ENCODE measurements at places on chromosomes 2 and 18.

DNA sequence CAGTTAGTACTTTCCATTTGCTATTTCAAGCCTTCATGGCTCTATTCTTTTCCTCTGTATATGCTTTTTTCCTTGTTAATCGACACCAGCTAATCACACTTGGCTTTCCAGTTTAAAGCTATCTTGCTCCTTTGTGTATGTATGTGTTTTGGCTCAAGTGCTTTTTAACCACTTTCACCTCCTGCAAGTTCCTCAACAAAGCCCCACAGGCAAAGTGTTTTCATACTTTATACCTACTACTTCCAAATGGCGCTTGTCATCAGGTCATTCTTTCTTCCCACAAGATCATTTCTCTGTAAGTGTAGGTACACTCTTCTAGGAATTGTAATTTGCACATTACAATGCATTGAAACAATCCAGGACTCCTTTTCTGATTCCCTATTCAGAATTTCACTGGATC lies 64.0 kb upstream of the FIGN start:
- DNase-seq = no peak

- no peak for DNase-seq
Observed at GRCh38 chr2:195251214-195251613, 405.8 kb upstream of the SLC39A10 start.

DNA sequence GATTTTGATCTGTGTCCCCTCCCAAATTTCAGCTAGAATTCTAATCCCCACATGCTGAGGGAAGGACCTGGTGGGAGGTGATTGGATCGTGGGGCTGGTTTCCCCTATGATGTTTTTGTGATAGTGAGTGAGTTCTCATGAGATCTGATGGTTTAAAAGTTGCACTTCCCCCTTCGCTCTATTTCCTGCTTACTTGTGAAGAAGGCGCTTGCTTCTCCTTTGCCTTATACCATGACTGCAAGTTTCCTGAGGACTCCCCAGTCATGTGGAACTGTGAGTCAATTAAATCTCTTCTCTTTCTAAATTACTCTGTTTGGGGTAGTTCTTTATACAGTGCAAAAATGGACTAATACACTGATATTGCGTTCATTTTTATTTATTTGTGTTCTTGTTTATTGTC lies 636.8 kb upstream of the LINC00305 start:
- no peak for DNase-seq

GRCh38 chr2:233692648-233693047 lies at the start of gene UGT1A6:
UGT1A6 (plus strand) TSS chr2:233692890; CDS start chr2:233693005, 115 bp downstream.
- no peak for DNase-seq

GRCh38 chr2:177553176-177553884 lies 160.8 kb downstream of the AGPS start:
- no peak for DNase-seq

DNA sequence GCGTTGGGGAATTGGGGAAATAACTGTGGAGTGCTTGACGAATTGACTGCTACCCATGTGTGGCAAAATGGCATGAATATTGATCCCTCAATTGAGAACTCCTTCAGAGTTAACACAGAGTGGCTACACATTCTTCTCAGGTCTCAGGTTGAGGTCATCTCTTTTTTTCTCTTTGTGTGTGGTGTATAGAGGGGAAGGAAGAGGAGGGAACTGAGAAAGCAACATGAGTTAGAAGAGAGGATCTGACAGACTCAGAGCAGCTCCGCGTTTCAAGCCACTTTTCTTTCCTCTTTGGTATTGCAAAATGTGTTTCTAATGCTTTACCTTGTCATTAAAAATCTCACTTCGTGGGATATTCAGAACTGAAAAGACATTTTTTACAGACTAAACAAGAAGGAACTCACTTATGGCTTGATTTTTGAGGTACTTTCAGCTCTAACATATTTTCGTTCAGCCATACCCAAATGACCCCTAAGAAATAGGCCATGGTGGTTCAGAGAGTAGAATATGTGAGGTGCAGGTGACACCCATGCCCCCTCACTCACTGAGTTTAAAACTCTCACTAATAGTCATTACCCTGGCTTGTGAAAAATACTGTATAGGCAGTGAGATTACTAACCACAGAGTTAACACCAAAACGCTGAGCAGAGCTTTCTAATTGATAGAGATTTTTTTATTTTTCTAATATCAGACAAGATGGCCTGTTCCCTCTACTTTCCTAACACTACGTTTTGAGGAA lies 22.5 kb downstream of the STAT4 start:
- DNase-seq = no peak

- no peak for DNase-seq
Observed at GRCh38 chr2:211175956-211176355, 619.6 kb downstream of the CPS1 start.

DNA sequence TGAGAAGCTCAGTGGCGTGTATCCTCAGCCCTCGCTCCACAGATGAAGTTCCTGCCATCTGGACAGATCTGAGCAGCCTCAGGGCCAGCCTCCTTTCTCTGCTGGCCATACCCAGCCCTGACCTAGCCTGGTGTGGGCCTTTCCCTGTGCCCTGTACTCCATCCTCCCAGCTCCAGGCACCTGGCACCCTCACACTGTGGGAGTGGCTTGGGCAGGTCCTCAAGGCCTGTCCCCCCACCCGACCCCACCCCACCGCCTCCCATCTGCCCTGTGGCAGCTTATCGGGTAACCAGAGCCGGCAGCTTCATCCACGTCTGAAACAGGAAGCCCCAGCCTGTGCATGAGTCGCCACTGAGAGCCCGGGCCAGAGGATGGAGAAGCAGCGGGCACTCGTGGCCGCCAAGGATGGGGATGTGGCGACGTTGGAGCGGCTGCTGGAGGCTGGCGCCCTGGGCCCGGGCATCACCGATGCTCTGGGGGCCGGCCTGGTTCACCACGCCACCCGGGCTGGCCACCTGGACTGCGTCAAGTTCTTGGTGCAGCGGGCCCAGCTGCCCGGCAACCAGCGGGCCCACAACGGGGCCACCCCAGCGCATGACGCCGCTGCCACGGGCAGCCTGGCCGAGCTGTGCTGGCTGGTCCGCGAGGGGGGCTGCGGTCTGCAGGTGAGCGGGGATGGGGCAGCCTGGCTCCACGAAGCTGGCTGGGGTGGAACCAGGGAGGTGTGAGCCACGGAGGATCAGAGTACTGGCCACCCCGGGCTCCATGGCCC lies at the start of gene ESPNL:
TSS of gene ESPNL (plus strand) at position 292 of the 772 bp plus-strand sequence. CDS start at position 372, 80 bp downstream.
- peak; percentile 53 for DNase-seq

DNA sequence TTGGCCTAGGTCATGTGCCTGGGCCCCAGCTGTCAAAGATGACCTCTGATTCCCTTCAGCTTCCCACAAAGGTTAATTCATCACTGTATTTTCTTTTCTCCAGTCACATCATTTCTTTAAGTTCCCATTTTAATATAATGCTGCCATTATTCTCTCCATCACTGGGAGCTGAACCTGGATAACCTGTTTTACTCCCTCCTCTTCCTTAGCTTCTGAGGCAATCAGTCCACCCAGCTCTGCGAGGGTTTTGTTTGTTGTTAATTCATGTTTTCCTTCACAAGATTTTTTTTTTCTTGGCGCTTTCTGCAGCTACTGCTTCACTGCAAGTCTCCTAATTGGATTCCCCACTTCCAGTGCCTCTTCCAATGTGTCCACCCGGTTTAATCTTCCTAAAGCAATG lies 5.1 kb upstream of the EML4 start:
- DNase-seq = no peak

- DNase-seq = no peak
Observed at GRCh38 chr2:105757433-105757832, 12.7 kb downstream of the NCK2 start.

GRCh38 chr18:42576124-42576523 lies 539.4 kb downstream of the RIT2 start:
- no peak for DNase-seq

- no peak for DNase-seq
Observed at GRCh38 chr2:216971593-216971992, 111.7 kb upstream of the TNP1 start.

GRCh38 chr18:57585421-57585820 lies 1.1 kb downstream of the FECH start:
- no peak for DNase-seq

- DNase-seq = peak; percentile 73
Observed at GRCh38 chr2:20135631-20136050, 84.2 kb upstream of the LAPTM4A start.

DNA sequence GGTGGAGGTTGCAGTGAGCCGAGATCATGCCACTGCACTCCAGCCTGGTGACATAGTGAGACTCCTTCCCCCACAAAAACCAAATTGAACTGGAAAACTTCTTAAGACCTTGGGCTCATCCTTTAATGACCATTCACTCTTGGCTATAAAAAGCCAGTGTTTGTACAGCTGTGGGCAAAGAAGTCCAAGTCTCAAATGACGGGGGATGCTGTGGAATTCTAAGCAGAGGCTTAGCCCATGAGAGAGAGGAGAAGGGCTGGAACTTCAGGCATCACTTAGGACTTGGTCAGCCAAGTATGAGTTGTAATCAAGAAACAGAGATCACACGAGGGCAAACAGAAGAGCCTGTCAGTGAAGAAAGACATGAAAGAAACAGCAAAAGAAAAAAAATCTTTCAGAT lies 79.3 kb upstream of the POU3F3 start:
- DNase-seq = no peak

DNA sequence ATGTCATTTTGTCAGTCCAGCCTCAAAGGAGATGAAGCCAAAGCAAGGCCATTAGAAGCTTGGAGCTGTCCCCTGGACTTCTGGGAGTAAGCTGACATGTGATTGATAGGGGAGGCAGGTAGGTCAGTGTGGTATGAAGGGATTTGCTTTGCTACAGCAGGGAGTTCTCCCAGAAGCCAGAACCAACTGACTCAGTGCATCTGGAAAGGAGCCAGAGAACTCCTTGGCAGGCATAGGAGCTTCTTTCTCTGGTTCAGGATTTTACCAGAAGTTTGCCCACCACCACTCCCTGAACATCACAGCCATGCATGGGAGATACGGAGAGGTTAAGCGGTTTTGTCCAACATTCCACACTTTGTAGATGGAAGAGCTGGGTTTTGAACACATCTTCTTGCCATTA lies 24.5 kb upstream of the KCNE4 start:
- no peak for DNase-seq

DNA sequence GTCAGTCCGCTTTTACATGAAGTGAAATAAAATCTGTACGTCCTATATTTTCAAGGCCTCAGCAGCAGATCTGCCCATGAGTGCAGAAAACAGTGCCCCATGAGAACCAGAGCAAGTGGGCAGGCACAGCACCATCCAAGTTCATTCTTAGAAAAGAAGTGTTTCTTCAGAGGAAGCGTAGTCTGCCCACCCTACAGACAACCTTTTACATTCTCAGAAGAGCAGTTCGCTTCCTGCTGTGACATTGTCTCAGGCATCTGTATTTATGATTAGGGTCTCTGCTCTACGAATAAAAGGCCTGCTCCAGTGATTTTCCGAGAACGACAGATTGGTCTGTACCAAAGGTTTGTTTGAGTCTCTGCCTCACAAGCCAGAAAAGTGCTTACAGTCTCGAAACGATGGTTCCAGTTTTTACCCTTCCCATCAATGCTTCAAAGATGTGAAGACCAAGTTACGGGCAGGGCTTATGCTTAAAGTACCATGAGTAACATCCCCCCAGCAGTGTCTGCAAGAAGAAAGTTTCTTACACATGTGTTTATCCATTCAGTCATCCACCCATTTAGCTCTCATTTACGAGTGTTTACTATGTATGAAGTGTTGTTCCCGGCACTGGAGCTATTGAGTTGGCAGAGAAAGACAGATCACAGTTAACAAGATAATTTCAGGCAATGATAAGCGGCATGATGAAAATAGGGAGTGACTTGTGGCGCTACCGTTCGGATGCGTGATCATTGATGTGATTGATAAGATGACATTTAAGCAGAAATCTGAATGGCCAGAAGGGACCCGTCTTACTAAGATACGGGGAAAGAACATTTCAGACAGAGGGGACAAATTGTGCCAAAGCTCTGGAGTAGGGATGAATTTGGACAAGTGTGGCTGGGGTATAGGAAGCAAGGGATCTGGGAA lies 31.4 kb upstream of the CTLA4 start:
- DNase-seq = no peak

GRCh38 chr18:22211657-22212056 lies 42.3 kb downstream of the GATA6 start:
- DNase-seq = no peak

- DNase-seq = no peak
Observed at GRCh38 chr18:52334896-52335295, 5.1 kb upstream of the DCC start.

DNA sequence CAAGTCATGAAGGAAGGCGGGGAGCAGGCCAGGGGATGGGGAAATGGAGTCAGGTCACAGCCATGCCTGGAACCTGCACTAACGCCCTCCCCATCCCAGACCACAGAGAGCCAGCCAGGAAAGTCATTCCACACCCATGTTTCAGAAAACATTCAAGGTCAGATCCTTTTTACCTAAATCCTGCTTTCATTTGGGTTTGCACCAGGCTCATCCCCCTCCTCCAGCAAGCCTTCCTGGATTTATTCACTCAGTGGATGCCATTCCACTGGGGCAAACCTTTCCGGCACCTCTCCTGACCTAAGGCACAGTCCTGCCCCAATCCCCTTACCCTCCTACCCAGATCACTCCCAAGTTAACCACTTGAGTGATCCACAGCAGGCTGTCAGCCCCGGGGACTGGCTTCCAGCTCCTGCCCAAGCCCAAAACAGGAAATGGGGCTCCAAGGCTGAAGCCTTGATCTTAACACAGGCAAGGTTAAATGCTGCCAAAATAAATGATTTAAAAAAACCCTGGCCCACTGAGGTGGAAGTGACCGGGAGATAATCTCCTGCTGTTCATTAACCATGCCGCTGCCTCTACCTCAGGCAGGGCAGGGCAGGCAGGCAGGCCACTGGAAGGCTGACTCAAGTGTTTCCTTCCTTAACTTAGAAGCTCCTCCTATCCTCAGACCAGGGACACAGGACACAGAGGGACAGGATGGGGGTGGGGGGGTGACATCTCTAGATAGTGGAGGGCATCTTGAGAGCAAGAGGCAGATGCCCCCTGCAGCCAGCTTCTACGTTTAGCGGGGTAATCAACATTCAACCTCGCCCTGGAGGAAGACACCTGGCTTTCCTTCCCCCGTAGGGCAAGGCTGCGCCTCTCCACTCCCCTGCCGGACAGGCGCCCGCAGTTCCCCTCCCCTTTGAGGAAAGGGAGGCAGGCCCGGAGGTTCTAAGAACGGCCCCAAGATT lies 1.4 kb downstream of the RAB11FIP5 start:
- no peak for DNase-seq

GRCh38 chr2:147634826-147635225 lies 210.0 kb upstream of the ACVR2A start:
- DNase-seq = no peak

- DNase-seq = no peak
Observed at GRCh38 chr2:54969940-54970338, 80.3 kb downstream of the RTN4 start.

DNA sequence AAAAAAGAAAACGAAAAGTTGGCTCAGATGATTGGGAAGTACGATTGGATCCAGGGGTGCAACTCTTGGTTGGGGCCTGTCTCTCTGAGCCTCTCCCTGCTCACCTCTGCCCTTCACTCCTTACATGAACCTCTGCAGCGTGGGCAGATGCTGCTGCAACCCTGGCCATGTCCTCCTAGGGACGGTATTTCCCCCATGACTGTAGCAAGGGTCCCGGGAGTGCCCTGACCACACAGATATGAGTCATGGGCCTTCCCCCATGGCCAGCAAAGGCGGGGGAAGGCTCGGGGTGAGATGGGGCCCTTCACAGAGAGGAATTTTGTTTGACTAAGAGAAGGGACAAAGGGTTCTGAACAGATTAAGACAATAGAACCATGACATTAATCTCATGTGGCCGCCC lies 129.0 kb downstream of the NCK2 start:
- no peak for DNase-seq
